ENCODE measurements at places on chromosomes 12 and 14. TPM values are rescaled to one million over a fixed set of nuclear protein-coding genes. Genes with fewer than 3 reads are reported as not detected.

ZNF10 gene
- 1.7 TPM for total RNA-seq

CYP46A1 gene
- 0.04 TPM for total RNA-seq

PZP gene
- total RNA-seq = not detected

KRT7 gene
- total RNA-seq = 7.6 TPM

CIROP gene
- total RNA-seq = not detected

FGF23 gene
- total RNA-seq = not detected

NRXN3 gene
- total RNA-seq = not detected

PIWIL1 gene
- total RNA-seq = not detected

TPPP2 gene
- total RNA-seq = not detected

RNASE1 gene
- total RNA-seq = 0.56 TPM

AKAP5 gene
- total RNA-seq = 1.0 TPM

ABCB9 gene
- 7.7 TPM for total RNA-seq

FOXN4 gene
- total RNA-seq = not detected

OR10P1 gene
- not detected for total RNA-seq

NYNRIN gene
- not detected for total RNA-seq

HOTAIR gene
- not detected for total RNA-seq

CEP290 gene
- 10.7 TPM for total RNA-seq

VWF gene
- 0.08 TPM for total RNA-seq

KRT3 gene
- total RNA-seq = not detected

CD27 gene
- total RNA-seq = 42.1 TPM

NPFF gene
- total RNA-seq = not detected

ADGRD1 gene
- total RNA-seq = 2.7 TPM

MRPL51 gene
- 262 TPM for total RNA-seq

PLBD1 gene
- total RNA-seq = not detected

BDKRB2 gene
- total RNA-seq = not detected

ZBTB39 gene
- 4.2 TPM for total RNA-seq

CYP27B1 gene
- 14.7 TPM for total RNA-seq

GLT8D2 gene
- total RNA-seq = 0.58 TPM

SLC6A15 gene
- total RNA-seq = 0.69 TPM

GRIP1 gene
- 0.86 TPM for total RNA-seq

TOMM20L gene
- total RNA-seq = not detected

RD3L gene
- not detected for total RNA-seq

HVCN1 gene
- total RNA-seq = 1.7 TPM

FOXG1 gene
- not detected for total RNA-seq

C14orf180 gene
- not detected for total RNA-seq

MYO1H gene
- total RNA-seq = not detected

SIX4 gene
- not detected for total RNA-seq

HDAC7 gene
- 471 TPM for total RNA-seq

SMIM41 gene
- total RNA-seq = not detected

MUCL1 gene
- not detected for total RNA-seq

GTF2A1 gene
- 33.9 TPM for total RNA-seq

OAS2 gene
- 64.8 TPM for total RNA-seq

GRIN2B gene
- not detected for total RNA-seq

ORMDL2 gene
- 40.2 TPM for total RNA-seq

GZMH gene
- 3.7 TPM for total RNA-seq

HOXC9 gene
- total RNA-seq = not detected

WNT1 gene
- not detected for total RNA-seq

GPX2 gene
- total RNA-seq = not detected
